ENCODE measurements at places on chromosomes 16 and 17. TPM values are rescaled to one million over a fixed set of nuclear protein-coding genes. Genes with fewer than 3 reads are reported as not detected.

EEF2K gene
- 8.6 TPM for polyA plus RNA-seq

SHISA6 gene
- polyA plus RNA-seq, result not detected

C17orf107 gene
- polyA plus RNA-seq, result 0.30 TPM

BEAN1 gene
- 1.7 TPM for polyA plus RNA-seq

PPP1R1B gene
- not detected for polyA plus RNA-seq

KRT39 gene
- polyA plus RNA-seq, result not detected

PLA2G10 gene
- polyA plus RNA-seq, result 0.37 TPM

SLC16A6 gene
- polyA plus RNA-seq, result 0.08 TPM

GPR179 gene
- polyA plus RNA-seq, result 0.04 TPM

LRRC75A gene
- polyA plus RNA-seq, result 0.54 TPM

DCAKD gene
- 18.7 TPM for polyA plus RNA-seq

GNG13 gene
- polyA plus RNA-seq, result not detected

CA4 gene
- polyA plus RNA-seq, result 0.11 TPM

SKAP1 gene
- polyA plus RNA-seq, result 0.08 TPM

DNA sequence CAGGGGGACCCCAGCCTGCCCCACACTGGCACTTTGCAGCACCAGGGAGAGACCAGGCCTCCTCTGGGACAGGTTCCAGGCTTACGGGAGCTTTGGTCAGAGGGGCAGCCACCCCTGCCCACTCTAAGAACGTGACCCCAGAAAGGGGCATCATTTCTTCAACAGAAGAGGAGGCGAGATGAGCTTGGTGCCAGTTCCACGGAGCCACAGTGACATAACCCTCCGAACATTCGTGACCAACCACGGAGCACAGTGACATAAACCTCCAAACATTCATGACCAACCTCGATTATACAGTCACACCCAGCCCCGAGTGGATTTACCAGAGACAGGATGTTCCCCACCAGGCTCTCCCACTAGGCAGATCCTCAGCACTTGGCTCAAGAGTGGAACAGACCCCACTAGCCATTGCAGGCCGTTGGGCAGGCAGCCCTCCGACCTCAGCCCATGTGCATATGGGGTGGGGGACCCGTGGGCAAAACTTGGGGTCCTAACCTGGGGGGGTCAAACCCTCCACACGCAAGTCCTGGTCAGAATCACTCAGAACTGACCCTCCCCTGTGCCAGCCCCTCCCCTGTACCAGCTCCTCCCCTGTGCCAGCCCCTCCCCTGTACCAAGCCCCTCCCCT lies 112.9 kb downstream of the METRNL start:
- no peak for DNase-seq

- no peak for DNase-seq
Observed at GRCh38 chr16:49663081-49664065, 192.5 kb downstream of the ZNF423 start.

GRCh38 chr17:28997806-28998205 lies 8.0 kb downstream of the SEZ6 start:
- no peak for DNase-seq

DNA sequence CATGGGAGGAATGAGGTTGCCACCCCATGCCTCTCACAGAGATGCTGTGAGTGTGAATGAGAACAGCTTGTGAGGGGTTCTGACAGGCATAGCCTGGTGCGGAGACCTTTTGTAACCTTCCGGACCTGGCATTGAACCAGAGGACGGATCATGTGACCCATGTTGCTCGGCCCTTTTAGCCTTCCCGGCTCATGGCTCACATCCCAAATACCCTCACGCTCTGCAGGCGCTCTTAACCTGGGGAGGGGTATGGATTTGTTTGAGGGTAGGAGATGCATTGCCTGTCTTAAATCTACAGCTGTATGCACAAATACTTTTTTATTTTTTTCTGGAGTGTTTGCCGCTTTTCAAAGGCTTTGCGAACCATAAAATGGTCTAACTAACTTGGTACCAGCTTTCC lies 102.4 kb upstream of the CRHR1 start:
- DNase-seq, result no peak

- no peak for DNase-seq
Observed at GRCh38 chr16:85422632-85423550, 190.2 kb upstream of the GSE1 start.

GRCh38 chr16:59048876-59049275 lies 314.8 kb upstream of the GOT2 start:
- no peak for DNase-seq

- DNase-seq, result no peak
Observed at GRCh38 chr16:7366041-7366440, 33.4 kb downstream of the RBFOX1 start.

DNA sequence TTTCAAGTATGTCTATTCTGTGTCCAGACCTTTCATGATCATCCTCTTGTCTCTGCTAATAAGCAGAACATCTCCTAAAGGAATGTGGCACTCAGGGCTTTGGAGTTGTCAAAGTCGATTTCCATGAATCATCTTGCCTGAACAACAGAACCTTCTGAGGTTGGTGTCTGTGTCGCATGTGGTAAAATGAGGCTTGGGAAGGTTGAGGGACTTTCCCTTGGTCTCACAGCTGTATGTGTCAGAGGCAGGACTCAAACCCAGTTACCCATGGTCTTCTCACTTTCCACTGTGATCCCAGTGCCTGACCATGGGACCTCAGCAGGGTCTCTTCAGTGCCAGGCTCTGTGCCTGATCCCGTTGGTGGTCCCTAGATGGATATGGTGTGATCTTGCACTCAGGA lies 4.2 kb upstream of the GPRC5B start:
- DNase-seq, result no peak

DNA sequence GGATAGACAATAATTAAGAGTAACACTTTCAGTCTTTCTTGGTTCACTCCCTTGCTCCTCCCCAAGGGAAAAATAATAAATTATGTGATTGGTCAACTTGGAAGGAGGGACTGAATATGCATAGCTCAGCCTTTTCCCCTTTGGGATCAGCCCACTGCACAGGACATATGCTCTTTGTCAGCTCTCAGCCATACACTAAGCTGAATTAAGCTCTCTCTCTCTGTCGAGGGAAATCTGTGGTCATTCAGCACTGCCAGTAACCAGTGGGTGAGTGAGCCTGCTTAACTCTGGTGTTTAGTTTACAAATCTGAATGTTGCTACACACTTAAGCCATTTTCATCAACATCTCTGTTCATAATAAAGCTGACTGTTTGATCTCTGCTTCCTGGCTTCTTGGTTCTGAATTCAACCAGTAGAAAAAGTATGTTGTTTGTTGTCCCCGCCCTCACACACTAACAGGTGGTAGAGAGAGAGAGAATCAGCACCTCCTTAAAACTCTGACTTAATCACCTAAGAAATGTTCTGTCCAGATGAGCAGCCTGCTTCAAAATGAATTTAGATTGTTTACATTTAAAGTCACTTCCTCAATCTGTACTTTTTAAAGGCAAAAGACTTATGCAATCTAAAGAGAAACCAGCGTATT lies 102.3 kb upstream of the C17orf78 start:
- no peak for DNase-seq

DNA sequence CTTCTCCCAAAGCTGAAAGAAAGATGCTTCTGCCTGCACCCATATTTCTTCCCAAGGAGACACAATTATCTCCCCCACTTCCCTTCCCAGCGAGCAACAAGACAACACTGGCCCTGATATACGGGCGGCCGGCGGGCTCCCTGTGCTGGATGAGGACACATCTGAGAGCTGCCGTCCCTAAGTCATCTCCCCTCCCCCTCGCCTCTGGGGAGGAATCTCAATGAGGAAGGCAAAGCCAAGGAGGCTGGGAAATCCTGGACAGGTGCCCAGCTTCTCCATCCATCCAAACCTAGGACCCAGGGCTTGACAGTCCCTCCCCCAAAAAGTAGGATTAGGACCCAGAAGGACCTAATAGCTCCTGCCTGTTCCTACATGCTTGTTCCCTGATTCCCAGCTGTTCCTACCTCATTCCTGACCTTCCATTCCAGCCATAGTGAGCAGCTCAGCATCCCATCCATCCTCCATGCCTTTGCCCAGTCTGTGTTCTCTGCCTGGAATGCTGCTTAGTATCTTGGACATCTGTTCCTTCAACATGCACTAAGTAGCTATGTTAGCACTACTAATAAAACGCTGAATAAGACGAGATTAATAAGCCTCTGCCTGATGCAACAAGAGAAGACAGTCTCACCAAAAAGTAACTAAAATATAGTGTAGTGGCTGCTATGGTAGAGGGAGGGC lies 167.9 kb downstream of the CCT6B start:
- no peak for DNase-seq

DNA sequence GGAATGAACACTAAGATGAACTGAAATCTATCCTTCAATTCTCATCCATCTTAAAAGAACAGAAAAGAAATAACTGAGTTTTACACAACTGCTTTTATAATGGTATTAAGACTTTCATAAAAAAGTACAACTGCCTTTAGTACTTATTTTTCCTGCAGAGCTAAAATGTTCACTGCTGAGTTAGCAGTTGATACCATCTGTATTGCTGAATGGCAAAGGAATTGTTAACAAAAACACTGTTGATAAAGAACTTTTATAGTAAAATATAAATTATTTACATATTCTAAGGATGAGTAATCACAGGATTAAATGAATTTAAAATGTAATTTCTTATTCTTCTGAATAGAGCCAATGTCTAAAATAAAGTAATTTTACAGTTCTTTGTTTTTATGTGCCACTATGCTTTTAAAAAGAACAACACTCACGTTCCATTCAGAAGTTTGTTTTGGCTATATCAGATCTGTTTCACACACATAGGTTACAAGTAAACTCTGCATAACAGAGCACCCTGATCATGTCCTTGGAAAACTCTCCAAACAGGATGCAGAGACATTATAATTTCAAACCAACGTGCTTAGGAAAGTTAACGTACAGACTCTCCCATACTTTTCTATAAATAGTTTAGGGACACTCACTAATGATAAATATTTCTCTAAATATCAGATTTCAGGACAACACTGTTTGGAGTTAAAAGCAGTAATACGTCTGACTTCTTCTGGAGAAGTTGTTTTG lies 151.1 kb downstream of the ITFG1 start:
- DNase-seq, result no peak

DNA sequence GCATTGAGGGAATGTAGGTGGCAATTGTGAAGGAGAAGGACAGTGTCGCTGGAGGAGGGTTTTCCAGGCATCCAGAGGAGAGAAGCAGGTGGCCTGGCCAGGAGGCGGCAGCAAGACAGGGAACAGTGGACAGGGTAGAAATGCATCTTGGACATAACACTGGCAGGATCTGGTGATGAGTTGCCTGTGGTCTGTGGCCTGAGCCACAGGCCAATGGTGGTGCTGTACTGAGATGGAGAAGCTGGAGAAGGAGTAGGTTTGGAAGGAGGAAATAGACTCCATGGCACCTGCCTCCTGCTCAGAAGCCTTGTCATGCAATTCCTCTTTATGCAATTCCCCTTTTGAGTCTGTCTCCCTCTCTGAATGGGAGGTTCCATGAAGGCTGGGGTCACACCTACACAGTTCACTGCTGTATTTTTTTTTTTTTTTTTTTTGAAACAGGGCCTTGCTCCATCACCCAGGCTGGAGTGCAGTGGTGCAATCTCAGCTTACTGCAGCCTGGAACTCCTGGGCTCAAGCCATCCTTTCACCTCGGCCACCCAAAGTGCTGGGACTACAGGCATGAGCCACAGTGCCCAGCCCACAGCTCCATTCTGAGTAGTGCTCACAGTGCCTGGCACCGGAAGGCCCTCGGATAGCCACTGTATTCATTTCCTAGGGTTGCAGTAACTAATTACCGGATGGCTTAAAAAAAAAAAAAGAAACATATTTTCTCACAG lies 13.5 kb upstream of the CACNG4 start:
- no peak for DNase-seq

- DNase-seq, result no peak
Observed at GRCh38 chr17:77886387-77886728, 72.1 kb upstream of the TNRC6C start.

- no peak for DNase-seq
Observed at GRCh38 chr17:55067697-55068439, 99.3 kb downstream of the STXBP4 start.

DNA sequence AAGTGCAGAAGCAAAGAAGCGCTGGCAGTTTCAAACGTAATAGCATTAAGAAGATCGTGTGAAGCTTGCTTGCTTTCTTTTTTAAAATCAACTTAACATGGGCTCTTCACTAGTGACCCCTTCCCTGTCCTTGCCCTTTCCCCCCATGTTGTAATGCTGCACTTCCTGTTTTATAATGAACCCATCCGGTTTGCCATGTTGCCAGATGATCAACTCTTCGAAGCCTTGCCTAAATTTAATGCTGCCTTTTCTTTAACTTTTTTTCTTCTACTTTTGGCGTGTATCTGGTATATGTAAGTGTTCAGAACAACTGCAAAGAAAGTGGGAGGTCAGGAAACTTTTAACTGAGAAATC lies 17.4 kb upstream of the RAB11FIP4 start:
- no peak for DNase-seq

- DNase-seq, result no peak
Observed at GRCh38 chr16:516301-516700, 11.2 kb upstream of the CAPN15 start.

GRCh38 chr17:81365148-81365600 lies 30.1 kb upstream of the BAHCC1 start:
- DNase-seq, result no peak

DNA sequence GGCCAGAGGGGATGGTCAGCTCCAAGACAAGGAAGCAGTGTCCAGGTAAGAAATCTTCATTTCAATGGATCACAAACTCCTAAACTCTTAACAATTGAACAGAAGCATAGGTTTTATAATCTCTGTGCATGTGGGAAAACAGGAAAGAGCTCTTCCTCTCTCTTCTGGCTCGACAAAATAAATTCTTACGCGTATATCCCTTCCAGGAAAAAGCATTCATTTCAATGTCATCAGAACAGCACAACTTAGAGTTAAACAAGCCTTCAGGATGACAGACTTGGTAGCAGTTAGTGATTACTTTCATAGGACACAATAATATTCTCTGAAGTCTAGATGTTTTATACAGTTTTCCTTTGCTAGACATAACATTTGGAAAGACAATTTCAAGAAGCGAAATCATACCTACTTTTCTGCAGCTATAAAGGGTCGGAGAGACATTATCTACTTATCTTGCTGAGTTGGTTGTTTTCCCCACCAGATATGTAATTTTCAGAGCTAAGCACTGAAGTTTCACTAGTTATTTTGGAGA lies 19.3 kb upstream of the SLC35G3 start:
- DNase-seq, result no peak

- no peak for DNase-seq
Observed at GRCh38 chr17:76912421-76913164, 44.4 kb downstream of the MGAT5B start.

DNA sequence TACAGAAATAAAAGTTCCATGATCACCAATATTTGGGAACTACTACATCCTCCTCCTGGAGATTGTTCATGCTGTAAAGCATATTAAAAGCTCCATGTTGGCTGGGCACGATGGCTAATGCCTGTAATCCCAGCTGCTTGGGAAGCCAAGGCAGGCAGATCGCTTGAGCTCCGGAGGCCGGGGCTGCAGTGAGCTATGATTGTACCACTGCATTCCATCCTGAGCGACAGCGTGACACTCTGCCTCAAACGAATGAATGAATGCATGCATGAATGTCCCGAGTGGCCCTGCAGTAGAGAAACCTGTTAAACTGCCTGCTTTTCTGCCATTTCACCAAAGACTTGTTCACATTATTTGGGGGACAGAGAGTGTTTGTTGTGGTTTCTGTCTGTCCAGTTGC lies 15.0 kb downstream of the CNEP1R1 start:
- DNase-seq, result no peak

- DNase-seq, result no peak
Observed at GRCh38 chr16:15942931-15943690, 6.3 kb upstream of the ABCC1 start.

- DNase-seq, result no peak
Observed at GRCh38 chr17:6455321-6455705, 11.1 kb downstream of the PIMREG start.
